ENCODE measurements at places on chromosomes 6 and 20. TPM values are rescaled to one million over a fixed set of nuclear protein-coding genes. Genes with fewer than 3 reads are reported as not detected.

The UBE2C gene
- 3.1 TPM for total RNA-seq

The OR2B2 gene
- total RNA-seq, result not detected

The CALHM5 gene
- 2.8 TPM for total RNA-seq

The VSTM2L gene
- total RNA-seq, result not detected

The LINC00237 gene
- total RNA-seq, result not detected

The CD40 gene
- 18.4 TPM for total RNA-seq

The C20orf144 gene
- total RNA-seq, result not detected

The MAP3K5 gene
- total RNA-seq, result 20.9 TPM

The TCP11 gene
- not detected for total RNA-seq

The RSPO4 gene
- total RNA-seq, result not detected

The MCCD1 gene
- total RNA-seq, result not detected

The MMUT gene
- total RNA-seq, result 26.0 TPM

The MUC21 gene
- total RNA-seq, result not detected

The PNPLA1 gene
- total RNA-seq, result not detected

The IL17F gene
- not detected for total RNA-seq

The KIF25 gene
- 0.94 TPM for total RNA-seq

The RAB32 gene
- total RNA-seq, result 42.9 TPM

The SLC25A27 gene
- 20.7 TPM for total RNA-seq

The RPS6KA2 gene
- 113 TPM for total RNA-seq

The OVOL2 gene
- not detected for total RNA-seq

The RPP21 gene
- 69.6 TPM for total RNA-seq

The CD93 gene
- 70.2 TPM for total RNA-seq

The POM121L2 gene
- total RNA-seq, result not detected

The SAPCD1 gene
- total RNA-seq, result 8.3 TPM

The GSTA3 gene
- not detected for total RNA-seq

The ZSWIM1 gene
- total RNA-seq, result 5.9 TPM

The TOX2 gene
- 2.6 TPM for total RNA-seq

The POLR3F gene
- 6.3 TPM for total RNA-seq

The EDN1 gene
- total RNA-seq, result 23.4 TPM

The KHDC3L gene
- total RNA-seq, result not detected

The HDGFL1 gene
- not detected for total RNA-seq

The TRIM31 gene
- total RNA-seq, result not detected

The STMND1 gene
- total RNA-seq, result not detected

The DEFB124 gene
- total RNA-seq, result not detected

The BEND3 gene
- total RNA-seq, result 1.1 TPM

The SMPDL3A gene
- 12.7 TPM for total RNA-seq

The ATG5 gene
- total RNA-seq, result 39.5 TPM

The MANEA gene
- 23.6 TPM for total RNA-seq

The ADGRF5 gene
- 42.7 TPM for total RNA-seq

The MAFB gene
- 125 TPM for total RNA-seq

The TCF21 gene
- 0.49 TPM for total RNA-seq

The ATP6V1G2 gene
- total RNA-seq, result 1.5 TPM

The NTSR1 gene
- not detected for total RNA-seq

The C6orf163 gene
- total RNA-seq, result 3.9 TPM

The ACAT2 gene
- total RNA-seq, result 8.6 TPM

The BPIFB4 gene
- total RNA-seq, result not detected

The PKHD1 gene
- total RNA-seq, result under 0.01 TPM

The RIN2 gene
- total RNA-seq, result 86.3 TPM

The IPCEF1 gene
- total RNA-seq, result 0.82 TPM
